Mesothelial cell of epicardium (in vitro differentiated cells): ENCODE measurements at places on chromosomes 3 and 15.

GRCh38 chr3:39166134-39166710 lies 12.8 kb upstream of the CSRNP1 start:
- H3K36me3 ChIP-seq = no peaks in the 10 kb centered on the region
- H3K4me3 ChIP-seq = no peak overlapping the region
- peak overlapping the region; percentile 15 for H3K27ac ChIP-seq
- DNase-seq = no peak
- no peaks in the 10 kb centered on the region for H3K27me3 ChIP-seq
- peaks cover 14% of the 10 kb centered on the region for H3K4me1 ChIP-seq

DNA sequence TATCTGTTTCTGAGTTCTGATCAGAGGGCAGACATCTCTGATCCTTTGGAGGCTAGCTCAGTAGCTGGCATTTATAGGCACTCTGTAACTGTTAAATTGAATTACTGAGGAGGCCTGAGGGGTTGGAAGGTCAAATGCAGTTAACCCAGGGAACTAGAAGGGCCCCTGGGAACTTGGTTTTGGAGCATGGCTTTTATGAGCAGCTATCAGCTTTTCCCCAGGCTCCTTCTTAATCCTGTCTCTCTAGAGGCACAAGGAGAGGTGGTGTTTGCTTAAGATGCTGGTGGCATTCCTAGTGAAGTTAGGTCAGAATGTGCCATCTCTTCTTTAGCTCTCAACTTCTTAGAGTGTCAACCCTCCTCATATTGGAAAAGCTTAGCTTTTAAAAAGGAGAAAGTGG lies 128.9 kb downstream of the LPP start:
- no peaks in the 10 kb centered on the region for H3K27me3 ChIP-seq
- peaks cover 30% of the 10 kb centered on the region for H3K4me1 ChIP-seq
- H3K27ac ChIP-seq = no peak overlapping the region
- H3K4me3 ChIP-seq = no peak overlapping the region
- H3K36me3 ChIP-seq = no peaks in the 10 kb centered on the region

DNA sequence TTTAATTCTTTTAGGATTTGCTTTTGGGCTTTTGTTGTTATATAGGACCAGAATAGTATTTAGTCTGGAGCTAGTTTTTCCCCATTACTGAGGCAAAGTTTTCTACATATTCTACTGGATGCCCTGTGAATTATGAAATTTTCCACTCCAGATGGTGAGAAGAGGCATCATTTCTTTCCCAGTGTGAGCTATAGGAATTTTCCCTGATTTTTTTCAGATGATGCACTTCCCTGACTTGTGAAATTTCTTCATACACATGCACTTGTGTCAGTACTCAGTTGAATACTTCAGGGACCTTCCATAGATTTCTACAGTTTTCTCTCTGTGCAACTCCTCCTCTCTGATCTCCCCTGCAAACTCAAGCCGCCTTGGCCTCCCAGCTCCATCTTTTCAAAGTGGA lies 73.7 kb upstream of the SLCO2A1 start:
- peaks cover 19% of the 10 kb centered on the region for H3K36me3 ChIP-seq
- H3K27ac ChIP-seq = no peak overlapping the region
- no peak for DNase-seq
- no peak overlapping the region for H3K4me3 ChIP-seq

DNA sequence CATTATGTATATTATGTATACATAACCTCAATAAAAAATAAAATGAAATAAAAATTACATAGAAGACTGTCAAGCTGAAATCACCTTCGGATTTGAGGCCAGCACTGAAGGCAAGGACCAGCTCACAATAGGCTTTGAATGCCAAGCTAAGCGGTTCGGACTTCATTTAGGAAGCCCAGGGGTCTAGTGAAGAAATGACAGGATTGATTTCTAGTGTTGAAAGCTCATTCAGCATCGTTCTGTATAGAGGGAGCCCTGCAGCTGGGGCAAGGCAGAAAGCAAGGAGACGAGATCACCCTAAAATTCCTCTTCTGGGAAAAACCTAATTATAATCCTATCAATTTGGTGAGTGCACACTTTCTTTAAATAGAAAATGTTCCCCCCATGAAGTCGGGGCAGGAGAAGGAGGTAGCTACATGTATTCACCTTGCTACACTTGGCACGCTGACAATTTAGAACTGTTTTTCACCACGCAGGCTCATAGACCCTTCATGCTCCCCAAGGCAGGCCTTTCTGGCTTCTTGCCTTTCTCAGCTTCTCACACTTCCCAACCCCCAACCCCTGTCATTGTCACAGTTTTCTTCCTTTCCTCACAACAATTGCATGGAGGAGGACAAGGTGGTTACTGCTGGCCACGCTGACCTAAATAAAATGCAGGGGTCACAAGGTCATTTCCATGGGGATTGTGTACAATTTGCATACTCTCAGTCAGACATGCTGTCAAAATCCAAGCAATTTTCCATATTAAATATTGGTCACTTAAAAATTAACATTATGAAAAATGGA lies 44.4 kb upstream of the SSR3 start:
- no peaks in the 10 kb centered on the region for H3K27me3 ChIP-seq
- no peak overlapping the region for H3K27ac ChIP-seq
- peaks cover 11% of the 10 kb centered on the region for H3K4me1 ChIP-seq
- no peak for DNase-seq

- H3K27ac ChIP-seq = peak overlapping the region; percentile 32
- H3K36me3 ChIP-seq = no peaks in the 10 kb centered on the region
- peaks cover 37% of the 10 kb centered on the region for H3K4me1 ChIP-seq
- DNase-seq = no peak
- no peak overlapping the region for H3K4me3 ChIP-seq
These were observed 8.0 kb upstream of the ANKRD28 start for GRCh38 chr3:15805756-15806266.
